ENCODE measurements at places on chromosomes 12 and 14.

DNA sequence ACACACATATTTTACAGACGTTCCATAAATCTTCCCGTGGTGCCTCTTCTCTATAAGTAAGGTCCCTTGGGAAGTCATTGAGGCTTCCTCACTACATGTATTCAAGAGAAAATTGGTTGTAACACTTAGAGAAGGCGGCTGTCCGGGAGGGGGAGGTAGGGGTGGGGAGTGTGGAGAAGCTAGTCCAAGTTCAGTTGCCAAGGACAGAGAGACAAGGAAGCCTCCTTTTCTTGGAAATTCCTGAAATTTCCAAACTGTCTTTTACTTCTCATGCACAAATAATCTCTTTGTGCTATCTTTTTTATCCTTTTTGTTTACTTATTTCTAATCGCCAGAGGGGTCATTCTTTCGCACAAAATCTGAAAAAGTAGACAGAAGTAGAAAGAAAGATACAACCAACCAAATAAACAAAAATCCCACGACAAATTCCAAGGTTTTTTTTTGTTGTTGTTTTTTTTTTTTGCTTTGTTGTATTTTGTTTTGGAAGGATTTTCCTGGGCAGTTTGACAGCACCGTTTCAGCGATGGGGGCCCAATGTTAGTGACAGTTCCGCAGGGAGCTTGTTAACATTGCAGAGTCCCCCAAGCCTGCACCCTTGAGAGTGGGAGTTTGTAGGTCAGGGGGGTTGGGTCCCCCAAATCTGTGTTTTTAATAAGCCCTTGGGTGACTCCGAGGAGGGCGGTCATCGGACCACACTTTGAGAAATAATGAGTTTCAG is 45.2 kb downstream of the MAP1LC3B2 start:
- no peak for DNase-seq

DNA sequence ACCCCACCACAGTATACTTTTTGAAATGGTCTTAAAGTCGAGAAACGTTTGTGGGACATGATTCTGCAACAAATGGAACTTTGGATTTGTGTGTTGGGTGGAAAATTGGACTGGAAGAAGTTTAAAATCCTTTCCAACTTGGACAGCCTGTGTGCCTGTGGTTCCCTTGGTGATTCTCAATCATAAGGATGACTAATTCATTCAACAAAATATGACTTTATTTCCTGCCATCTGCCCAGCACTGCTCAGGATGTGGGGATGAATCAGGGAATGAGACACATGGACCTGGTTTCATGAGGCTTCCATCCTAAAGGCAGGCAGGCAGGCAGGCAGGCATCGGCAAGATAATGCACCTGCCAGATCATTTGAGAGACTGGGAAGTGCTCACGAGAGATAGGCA is 57.3 kb upstream of the TMEM132D start:
- DNase-seq, result no peak

GRCh38 chr12:27142101-27142721 is 59.8 kb upstream of the C12orf71 start:
- DNase-seq, result peak; percentile 12

GRCh38 chr12:28424965-28425364 is 234.7 kb downstream of the CCDC91 start:
- no peak for DNase-seq

- DNase-seq, result no peak
Measured at GRCh38 chr12:2648406-2648805, 146.4 kb upstream of the FKBP4 start.

DNA sequence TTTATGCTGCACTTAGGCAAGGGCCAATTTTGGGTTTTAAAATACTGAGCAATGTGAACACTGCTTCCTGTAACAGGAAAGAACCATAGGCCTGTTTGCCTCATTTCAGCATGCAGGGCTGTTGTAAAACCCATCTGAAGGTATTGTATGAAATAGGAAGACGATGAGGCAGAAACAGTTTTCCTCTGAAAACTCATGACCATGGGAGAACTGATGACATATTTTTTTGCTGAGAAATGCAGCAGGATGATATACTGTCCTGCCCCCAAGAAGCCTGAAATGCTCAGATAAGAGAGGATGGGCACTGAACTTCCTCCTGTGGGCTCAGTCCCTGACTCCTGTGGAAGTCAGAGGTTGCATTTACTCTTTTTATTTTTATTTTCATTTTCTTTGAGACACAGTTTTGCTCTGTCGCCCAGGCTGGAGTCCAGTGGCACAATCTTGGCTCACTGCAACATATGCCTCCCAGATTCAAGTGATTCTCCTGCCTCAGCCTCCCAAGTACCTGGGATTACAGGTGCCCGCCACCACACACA is 17.4 kb downstream of the PYGL start:
- no peak for DNase-seq

Data from central memory CD4-positive, alpha-beta T cell (primary cell).